Endodermal cell (in vitro differentiated cells): ENCODE measurements at places on chromosomes 13 and 19. TPM values are rescaled to one million over a fixed set of nuclear protein-coding genes. Genes with fewer than 3 reads are reported as not detected.

SERPINE3 gene
- 0.59 to 0.89 TPM (median 0.86 TPM) in 3 replicates for total RNA-seq

CBLC gene
- total RNA-seq, result 5.5 and 6.6 TPM in 2 replicates

SIAH3 gene
- total RNA-seq, result not detected in 2 replicates

ZNF426 gene
- total RNA-seq, result 25.8 to 30.0 TPM (median 29.4 TPM) in 3 replicates

MCEMP1 gene
- not detected in 3 replicates for total RNA-seq

TEAD2 gene
- 166 and 168 TPM in 2 replicates for total RNA-seq
